ENCODE measurements at places on chromosomes 3 and 15. TPM values are rescaled to one million over a fixed set of nuclear protein-coding genes. Genes with fewer than 3 reads are reported as not detected.
A peak's percentile ranks its signal among the peaks of the same experiment; 100 is the strongest.

ATP13A5 gene
- total RNA-seq = not detected

RETNLB gene
- not detected for total RNA-seq

CHRFAM7A gene
- 0.59 TPM for total RNA-seq

ALG1L2 gene
- not detected for total RNA-seq

CNTN6 gene
- 0.21 TPM for total RNA-seq

- no peak for DNase-seq
- no peak overlapping the region for H3K27ac ChIP-seq
- no peaks in the 10 kb centered on the region for H3K4me1 ChIP-seq
- H3K36me3 ChIP-seq = no peaks in the 10 kb centered on the region
- H3K27me3 ChIP-seq = no peaks in the 10 kb centered on the region
- H3K4me3 ChIP-seq = no peak overlapping the region
Measured at GRCh38 chr15:69829974-69830373, 267.7 kb downstream of the TLE3 start.

GRCh38 chr3:187567661-187568121 is 102.5 kb downstream of the SST start:
- H3K36me3 ChIP-seq = no peaks in the 10 kb centered on the region
- no peak overlapping the region for H3K4me3 ChIP-seq
- H3K27me3 ChIP-seq = no peaks in the 10 kb centered on the region
- H3K27ac ChIP-seq = no peak overlapping the region

- H3K4me3 ChIP-seq = no peak overlapping the region
- no peak for DNase-seq
- no peaks in the 10 kb centered on the region for H3K27me3 ChIP-seq
- no peaks in the 10 kb centered on the region for H3K36me3 ChIP-seq
- no peaks in the 10 kb centered on the region for H3K4me1 ChIP-seq
Measured at GRCh38 chr3:42159706-42160472, 68.7 kb downstream of the TRAK1 start.

DNA sequence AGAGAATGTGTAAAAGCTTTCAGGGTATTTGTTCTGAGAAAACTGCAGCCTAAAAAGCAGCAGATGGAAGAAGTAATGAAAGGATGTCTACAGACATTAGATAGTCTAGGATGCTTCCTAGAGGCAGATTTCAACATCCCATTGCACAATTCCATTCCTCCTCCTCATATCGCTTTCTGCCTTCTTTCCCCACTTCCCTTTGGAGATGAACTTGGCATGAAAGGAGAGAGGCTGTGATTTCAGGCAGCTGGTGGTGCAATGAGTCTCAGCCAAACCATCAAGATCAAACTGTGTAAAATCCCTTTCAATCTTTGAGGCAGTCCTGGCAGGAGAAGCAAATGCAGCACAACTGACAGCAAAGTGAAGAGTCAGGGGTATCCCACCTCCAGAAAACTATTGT is 438.7 kb upstream of the KCNMB2 start:
- H3K4me1 ChIP-seq = no peaks in the 10 kb centered on the region
- DNase-seq = peak; percentile 61
- no peak overlapping the region for H3K27ac ChIP-seq
- H3K4me3 ChIP-seq = no peak overlapping the region

DNA sequence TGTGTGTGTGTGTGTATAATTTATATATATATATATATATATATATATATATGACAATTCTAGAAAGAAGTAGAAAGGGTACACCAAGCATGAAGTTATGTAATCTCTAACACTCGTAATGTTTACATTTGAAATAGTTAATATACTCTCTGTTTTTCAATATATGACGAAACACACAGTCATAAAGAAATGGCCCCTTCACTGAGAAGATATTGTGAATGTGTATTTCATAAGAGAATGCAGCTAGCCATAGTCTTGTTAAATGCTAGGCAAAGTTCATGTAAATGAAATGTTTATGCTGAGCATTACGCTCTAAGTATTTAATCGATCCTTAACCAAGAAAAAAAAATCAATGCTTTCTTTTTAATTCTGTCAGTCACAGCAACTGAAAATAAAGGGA is 154.7 kb upstream of the TSPAN3 start:
- DNase-seq = no peak
- no peak overlapping the region for H3K27ac ChIP-seq
- H3K36me3 ChIP-seq = no peaks in the 10 kb centered on the region

DNA sequence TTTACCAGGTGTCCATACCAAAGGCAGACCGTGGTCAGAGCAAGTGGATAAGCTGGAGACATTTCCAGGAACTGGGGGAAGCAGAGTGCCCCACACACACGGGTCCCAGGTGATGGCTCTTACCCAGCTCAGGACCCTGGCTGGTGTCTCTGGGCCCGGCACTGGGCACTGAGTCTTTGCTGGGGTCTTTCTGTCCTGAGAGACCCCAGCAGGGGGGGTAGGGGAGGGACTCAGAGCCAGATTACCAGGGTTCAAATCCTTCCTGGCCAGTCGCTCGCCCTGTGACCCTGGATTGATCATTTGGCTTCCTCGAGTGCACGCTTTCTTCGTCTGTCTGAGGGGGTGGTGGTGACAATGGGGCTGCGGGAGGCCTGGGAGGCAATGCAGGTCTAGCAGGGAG is 95.7 kb downstream of the PLXNA1 start:
- no peaks in the 10 kb centered on the region for H3K27me3 ChIP-seq
- H3K4me1 ChIP-seq = no peaks in the 10 kb centered on the region
- DNase-seq = no peak
- no peak overlapping the region for H3K4me3 ChIP-seq
- no peaks in the 10 kb centered on the region for H3K36me3 ChIP-seq

- DNase-seq = no peak
- no peaks in the 10 kb centered on the region for H3K4me1 ChIP-seq
- H3K27ac ChIP-seq = no peak overlapping the region
- no peaks in the 10 kb centered on the region for H3K27me3 ChIP-seq
- H3K4me3 ChIP-seq = no peak overlapping the region
Measured at GRCh38 chr3:43185983-43186314, 80.1 kb upstream of the POMGNT2 start.

GRCh38 chr15:71357321-71357732 is 242.1 kb downstream of the THSD4 start:
- peaks cover 7% of the 10 kb centered on the region for H3K4me1 ChIP-seq
- no peaks in the 10 kb centered on the region for H3K27me3 ChIP-seq
- H3K27ac ChIP-seq = peak overlapping the region; percentile 60
- H3K36me3 ChIP-seq = no peaks in the 10 kb centered on the region

- no peak overlapping the region for H3K4me3 ChIP-seq
- no peaks in the 10 kb centered on the region for H3K27me3 ChIP-seq
- no peaks in the 10 kb centered on the region for H3K4me1 ChIP-seq
- no peak for DNase-seq
- no peaks in the 10 kb centered on the region for H3K36me3 ChIP-seq
Measured at GRCh38 chr15:69525543-69525942, 72.9 kb downstream of the RPLP1 start.

DNA sequence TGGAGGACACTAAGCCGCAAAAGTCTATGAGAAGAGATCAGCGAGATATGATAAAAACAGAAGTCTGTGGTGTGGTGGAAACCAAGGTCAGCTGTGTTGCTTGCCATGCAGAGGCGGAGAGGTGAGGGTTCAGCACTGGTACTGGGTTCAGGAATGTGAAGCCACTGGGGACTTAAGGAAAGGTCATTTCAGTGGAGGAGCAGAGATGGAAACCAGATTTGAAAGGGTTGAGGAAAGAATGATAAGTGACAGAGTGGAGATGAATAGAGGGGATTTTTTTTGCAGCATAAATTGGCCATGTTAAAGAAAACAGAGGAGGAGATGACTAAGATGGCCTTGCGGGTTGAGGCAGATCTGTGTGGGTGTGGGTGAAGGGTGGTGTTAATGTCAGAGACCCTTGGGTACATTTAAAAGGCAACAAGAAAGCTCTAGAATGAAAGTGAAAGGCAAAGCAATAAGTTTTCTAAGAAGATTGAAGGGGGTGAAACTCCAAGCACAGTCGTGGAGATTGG is 265.5 kb downstream of the ADAMTSL3 start:
- H3K4me3 ChIP-seq = no peak overlapping the region
- no peaks in the 10 kb centered on the region for H3K27me3 ChIP-seq
- no peak overlapping the region for H3K27ac ChIP-seq
- H3K36me3 ChIP-seq = no peaks in the 10 kb centered on the region

- DNase-seq = peak; percentile 57
- no peaks in the 10 kb centered on the region for H3K36me3 ChIP-seq
- H3K27me3 ChIP-seq = no peaks in the 10 kb centered on the region
- H3K4me1 ChIP-seq = no peaks in the 10 kb centered on the region
- H3K4me3 ChIP-seq = no peak overlapping the region
Measured at GRCh38 chr15:70327856-70328678, 230.3 kb upstream of the TLE3 start.

GRCh38 chr15:67542420-67543347 is at the start of gene MAP2K5:
Gene MAP2K5, plus strand, starts transcription at chr15:67542703. Its CDS starts 633 bp downstream, at chr15:67543336.
- peak; percentile 78 for DNase-seq
- peak within 1 kb of the TSS; percentile 81 for H3K27ac ChIP-seq
- peak within 1 kb of the TSS; percentile 82 for H3K4me3 ChIP-seq
- H3K4me1 ChIP-seq = no peaks in the 10 kb centered on the region
- H3K27me3 ChIP-seq = no peaks in the 10 kb centered on the region
